ENCODE measurements at places on chromosomes 1 and 21. TPM values are rescaled to one million over a fixed set of nuclear protein-coding genes. Genes with fewer than 3 reads are reported as not detected.

DNA sequence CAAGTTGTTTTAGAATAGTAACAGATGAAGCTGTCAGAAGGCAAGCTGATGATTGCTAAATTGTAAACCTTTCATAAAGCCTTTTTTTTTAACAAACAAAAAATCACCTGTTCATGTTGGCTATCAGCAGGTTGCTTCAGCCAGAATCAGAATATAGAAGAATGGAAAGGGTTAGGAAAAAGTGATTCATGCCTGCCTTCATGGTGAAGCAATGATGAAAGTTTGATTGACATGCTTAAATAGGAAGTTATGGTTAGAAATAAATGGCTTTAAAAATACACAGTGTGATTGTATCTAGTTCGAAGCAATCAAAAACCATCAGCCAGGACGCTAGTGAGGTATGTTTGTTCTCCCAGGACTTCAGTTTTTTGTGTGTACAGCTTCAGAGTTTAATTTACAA, 37.9 kb downstream of the GABPA start:
- DNase-seq: no peak

DNA sequence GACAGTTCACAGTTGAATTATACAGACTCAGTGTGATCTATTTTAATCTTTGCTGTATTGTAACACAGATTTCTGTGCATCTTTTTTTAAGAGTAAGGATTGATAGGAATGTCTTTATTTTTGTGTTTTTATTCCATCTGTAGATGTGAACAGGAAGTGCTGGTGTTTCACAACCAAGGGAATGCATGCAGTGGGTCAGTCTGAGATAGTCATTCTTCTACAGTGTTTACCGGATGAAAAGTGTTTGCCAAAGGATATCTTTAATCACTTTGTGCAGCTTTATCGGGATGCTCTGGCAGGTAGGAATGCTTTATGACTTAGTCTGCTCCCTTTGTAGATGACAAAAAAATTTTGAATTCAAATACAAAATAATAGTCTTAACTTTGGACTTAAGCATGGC, 84.5 kb downstream of the CC2D1B start:
- no peak for DNase-seq

- no peak for DNase-seq
Measured at GRCh38 chr1:160211046-160211790, 6.0 kb downstream of the PEA15 start.

DNA sequence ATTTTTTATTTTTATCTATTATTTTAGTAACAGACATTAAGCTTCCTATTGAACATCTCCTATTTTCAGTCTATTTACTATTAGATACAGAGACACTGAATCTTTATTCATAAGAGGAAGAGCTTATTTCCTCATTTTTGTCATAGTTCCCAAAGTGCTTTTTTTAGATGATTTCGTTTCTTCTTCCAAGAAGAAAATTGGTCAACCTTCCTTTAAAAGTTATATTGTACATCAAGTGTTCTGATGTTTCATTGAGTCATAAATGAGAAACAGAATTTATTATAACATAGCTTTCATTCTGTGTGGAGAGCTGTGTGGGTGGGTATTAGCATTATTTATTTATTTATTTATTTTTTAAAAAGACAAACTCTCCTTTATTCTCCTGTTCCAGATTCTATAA, 50.6 kb upstream of the BACH1 start:
- DNase-seq: no peak

DNA sequence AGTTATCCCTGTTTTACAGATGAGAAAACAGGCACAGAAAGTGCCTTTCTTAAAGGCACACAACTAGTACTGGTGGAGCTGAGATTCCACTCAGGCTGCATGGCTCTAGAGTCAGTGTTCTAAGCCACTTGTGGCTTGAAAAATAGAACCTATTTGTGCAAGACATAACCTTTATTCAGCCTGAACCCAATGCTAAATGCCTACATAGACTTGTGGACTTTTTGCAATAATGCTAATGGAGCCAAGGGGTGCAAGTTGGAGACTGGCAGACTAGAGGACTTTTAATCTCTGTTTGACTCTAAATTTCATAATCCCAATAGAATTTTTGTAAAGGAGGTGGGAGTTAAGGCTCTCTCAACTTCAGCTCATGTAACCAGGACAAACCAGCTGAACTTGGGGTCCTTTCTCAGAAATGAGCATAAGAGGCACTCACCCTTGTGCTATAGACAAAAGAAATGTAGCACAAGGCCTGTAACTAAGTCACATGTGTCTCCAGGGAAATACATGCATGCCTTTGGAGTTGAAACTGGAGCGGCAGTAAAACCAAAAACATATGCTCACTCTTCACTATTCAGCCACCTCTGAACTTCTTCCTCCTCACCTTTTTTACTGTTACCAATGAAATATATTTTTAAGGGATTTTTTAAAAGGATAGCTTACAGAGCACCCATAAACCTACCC, 43.0 kb upstream of the AK4 start:
- no peak for DNase-seq

GRCh38 chr1:20411196-20411980, 74.6 kb downstream of the CAMK2N1 start:
- DNase-seq: no peak

- no peak for DNase-seq
Measured at GRCh38 chr21:41166884-41167283, 1.1 kb upstream of the BACE2 start.

DNA sequence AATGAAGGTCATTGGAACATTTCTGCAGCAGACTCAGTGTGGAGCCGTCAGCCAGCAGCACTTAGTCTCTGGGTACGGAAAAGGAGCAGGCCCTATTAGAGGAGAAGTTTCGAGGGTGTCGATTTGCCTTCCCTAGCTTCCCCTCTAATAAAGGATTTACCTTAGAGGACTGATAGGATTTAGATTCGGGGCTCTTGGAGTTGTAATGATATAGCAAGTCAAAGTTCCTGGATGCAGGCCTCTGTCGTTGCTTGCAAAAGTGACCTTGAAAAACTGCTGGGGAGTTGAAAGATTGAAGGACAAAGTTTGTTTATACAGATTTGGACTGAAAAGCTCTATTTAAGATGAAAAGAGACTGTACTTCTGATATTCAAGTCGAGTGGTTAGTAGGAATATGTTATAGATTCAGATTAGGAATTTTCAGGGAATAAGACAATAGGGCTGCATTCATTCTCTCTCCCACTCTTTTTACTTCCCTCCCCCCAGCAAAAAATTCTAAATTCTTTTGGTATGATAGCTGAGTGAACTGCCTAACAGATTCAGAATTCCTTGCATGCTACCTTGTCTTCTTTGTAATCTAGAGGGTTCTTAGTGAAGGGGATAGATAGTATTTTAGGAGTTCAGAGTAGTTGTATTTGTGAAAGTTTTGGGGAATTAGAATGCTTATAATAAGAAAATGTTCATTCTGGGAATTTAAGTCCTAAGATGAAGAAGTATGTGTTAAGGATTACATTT, 19.2 kb downstream of the NFYC start:
- DNase-seq: no peak

- peak; percentile 69 for DNase-seq
Measured at GRCh38 chr1:167221126-167221737, 546 bp downstream of the POU2F1 start.

TIAM1 gene
- total RNA-seq: 23.3 TPM

AMY1C gene
- not detected for total RNA-seq
